SIG-M5 (cell line): ENCODE measurements at places on chromosomes 1 and 21.

DNA sequence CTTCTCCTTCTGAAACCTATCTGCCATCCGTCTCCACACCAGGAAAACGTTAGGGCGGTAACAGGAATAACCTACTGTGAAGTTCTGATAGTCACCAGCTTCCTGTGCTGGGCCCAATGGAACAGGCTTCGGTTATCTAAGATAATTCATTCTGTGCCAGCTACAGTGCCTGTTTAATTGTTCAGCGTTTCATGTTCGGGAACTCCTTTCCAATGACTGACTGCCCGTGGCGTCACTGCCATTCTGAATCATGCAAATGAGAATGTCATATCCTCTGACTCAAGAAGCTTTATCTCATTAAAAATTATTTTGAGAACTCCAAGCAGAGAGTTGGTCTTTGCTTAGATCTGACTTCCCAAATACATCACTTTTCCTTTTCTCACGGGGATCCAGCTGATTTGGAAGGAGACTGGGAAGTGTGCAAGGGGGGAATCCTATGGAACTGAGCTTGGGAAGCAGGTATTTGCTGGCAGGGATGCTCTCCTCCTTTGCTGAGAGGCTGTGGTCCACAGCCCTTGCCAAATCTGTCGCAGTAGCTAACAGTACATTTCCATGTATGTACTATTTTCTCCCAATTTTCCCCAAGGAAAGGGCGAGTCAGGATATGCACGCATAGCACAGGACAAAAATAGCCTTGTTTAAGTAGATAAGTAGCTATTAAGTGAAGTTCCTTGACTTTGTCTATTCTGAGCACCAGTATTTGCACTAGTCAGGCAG is 358.7 kb downstream of the LTN1 start:
- no peak for DNase-seq

DNA sequence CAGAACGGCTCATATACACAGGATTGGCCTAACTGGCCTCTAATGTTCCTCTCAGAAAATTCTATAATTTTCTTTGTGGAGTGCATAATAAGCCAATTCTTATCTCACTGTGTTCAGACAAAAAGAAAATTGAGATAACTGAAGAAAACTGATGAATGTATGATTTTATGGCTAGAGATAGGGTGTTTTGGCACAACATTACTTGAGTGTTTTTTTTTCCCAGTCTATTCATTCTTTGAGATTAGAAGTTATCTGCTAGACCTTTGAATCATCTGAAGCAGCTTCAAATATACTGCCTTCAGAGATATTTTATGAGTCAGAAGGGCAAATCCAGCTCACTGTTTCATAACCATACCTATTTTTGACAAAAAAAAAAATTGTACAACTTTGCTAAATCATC is 85.6 kb downstream of the VAV3 start:
- no peak for DNase-seq

GRCh38 chr21:41821756-41822431 is 55.0 kb upstream of the RIPK4 start:
- no peak for DNase-seq

- DNase-seq: no peak
Measured at GRCh38 chr1:226738421-226738994, 574 bp downstream of the ITPKB start.

DNA sequence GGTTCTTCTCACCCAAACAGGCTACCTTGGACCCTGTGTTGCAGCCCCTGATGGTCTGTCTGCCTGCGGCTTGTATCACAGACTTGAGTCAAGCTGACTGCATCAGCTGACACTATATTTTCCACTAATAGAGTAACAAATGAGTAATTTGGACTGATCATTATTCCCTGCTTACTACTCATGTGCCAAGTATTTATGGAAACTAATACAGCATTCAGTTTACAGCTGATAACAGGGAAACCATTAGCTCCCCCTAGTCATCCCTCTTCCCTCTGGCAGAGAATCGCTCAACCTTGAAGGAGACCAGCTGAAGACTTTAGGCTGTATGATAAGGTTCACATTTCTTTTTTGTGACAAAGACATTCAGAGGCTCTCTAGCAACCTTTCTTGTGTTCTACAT is 116.6 kb upstream of the SYT6 start:
- DNase-seq: no peak

GRCh38 chr21:28336314-28336713 is 656.4 kb downstream of the LTN1 start:
- DNase-seq: no peak

DNA sequence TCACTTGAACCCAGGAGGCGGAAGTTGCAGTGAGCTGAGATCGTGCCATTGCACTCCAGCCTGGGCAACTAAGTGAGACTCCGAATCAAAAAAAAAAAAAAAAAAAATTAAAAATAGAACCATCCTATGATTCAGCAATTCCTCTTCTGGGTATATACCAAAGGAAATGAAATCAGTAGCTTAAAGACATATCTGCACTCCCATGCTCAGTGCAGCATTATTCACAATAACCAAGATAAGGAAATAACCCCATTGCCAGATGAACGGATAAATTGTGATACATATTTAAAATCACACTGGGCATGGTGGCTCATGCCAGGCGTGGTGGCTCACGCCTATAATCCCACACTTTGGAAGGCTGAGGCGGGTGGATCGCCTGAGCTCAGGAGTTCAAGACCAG is 23.8 kb downstream of the ALDH9A1 start:
- DNase-seq: no peak

DNA sequence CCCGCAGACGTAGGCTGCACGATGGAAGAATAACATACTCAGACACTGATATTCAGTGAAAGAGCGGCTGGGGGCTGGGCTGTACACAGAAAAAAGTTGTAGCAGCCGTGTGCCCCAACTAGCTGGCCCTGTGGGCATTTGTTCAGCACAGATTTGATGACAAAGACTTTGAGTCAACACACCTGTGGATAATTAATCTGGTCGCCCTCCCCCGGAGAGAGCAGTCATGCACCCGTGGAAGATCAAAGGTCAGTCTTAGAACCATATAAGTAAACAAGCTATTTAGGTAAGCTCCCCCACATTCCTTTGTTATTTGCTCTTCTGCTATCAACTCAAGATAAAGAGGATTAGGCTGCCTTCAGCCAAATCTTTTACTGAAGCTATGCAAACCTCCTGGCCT is 148.4 kb upstream of the HMCN1 start:
- no peak for DNase-seq

- no peak for DNase-seq
Measured at GRCh38 chr1:247336390-247336789, 4.7 kb upstream of the ZNF496 start.

DNA sequence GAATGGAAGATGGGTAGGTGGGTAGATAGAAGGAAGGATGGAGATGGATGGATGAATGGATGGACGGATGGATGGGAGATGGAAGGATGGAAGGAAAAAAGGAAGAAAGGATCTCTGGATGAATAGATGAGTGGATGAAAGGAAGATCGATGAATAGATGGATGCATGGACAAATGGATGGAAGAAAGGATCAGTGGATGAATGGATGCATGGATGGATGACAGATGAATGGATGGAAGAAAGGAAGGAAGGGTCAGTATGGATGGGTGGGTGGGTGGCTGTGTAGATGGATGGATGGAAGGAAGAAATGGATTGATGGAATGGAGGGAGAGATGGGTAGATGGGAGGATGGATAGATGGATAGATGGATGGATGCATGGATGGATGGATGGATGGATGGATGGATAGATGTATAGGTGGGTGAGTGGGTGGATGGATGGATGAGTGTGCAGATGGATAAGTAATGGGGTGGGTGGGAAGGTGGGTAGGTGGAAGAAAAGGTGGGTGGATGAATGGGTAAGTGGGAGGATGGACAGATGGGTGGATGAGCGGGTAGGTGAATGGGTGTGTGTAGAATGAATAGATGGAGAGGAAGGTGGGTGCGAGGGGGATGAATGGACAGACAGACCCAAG is 14.6 kb downstream of the KIF17 start:
- DNase-seq: no peak
